ENCODE measurements at places on chromosomes 5 and 9.
A peak's percentile ranks its signal among the peaks of the same experiment; 100 is the strongest.

- DNase-seq, result peak; percentile 50
These were observed 28.8 kb upstream of the MGAT1 start for GRCh38 chr5:180831139-180832093.

- no peak for DNase-seq
These were observed 169.5 kb upstream of the POC5 start for GRCh38 chr5:75886706-75887105.

DNA sequence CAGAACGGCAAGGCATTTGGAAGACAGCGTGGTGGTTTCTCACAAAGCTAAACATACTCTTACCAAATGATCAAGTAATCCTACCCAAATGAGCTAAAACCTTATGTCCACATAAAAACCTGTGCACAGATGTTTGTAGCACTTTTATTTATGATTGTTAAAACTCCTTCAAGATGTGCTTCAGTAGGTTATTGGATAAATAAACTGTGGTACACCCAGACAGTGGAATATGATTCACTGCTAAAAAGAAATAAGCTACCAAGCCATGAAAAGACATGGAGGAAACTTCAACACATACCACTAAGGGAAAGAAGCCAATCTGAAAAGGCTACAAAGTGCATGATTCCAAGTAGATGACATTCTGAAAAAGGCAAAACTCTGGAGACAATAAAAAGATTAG, 94.2 kb downstream of the FOXD1 start:
- no peak for DNase-seq

GRCh38 chr5:142626786-142627185, 59.1 kb downstream of the FGF1 start:
- DNase-seq, result no peak

GRCh38 chr5:178416919-178417318, 173.3 kb downstream of the COL23A1 start:
- DNase-seq, result no peak

GRCh38 chr9:82763656-82764055, 299.3 kb downstream of the RASEF start:
- no peak for DNase-seq

DNA sequence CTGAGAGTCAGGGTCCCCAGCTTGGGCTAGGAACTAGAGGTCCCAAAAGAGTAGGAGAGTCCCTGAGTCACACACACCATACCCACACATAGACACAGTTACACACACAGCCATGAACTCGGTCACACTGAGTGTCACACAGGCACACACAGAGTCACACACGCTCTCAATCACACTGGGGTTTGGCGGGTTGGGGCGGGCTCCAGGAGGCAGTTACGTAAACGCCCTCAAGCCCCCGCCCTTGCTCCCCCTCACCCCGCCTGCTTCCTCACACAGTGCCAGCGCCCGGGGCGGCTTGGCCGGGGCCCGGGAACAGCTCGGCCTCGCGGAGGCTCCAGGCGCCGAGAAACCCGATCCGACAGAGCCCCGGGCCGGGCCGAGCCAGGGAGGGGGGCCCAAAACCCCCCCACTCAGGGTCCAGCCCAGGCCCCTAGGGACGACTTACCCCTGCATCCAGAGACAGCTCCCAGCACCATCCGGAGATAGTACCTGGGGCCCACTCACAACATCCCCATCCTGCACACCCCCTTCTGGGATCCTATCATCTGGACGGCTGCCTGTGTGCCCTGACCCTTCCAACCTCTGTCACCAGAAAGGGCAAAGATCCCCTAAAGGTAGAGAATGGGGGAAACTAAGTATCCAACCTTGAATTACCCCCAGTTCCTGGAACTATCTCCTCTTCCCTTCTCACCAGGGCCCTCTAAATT, 3.5 kb upstream of the CNTFR start:
- no peak for DNase-seq

DNA sequence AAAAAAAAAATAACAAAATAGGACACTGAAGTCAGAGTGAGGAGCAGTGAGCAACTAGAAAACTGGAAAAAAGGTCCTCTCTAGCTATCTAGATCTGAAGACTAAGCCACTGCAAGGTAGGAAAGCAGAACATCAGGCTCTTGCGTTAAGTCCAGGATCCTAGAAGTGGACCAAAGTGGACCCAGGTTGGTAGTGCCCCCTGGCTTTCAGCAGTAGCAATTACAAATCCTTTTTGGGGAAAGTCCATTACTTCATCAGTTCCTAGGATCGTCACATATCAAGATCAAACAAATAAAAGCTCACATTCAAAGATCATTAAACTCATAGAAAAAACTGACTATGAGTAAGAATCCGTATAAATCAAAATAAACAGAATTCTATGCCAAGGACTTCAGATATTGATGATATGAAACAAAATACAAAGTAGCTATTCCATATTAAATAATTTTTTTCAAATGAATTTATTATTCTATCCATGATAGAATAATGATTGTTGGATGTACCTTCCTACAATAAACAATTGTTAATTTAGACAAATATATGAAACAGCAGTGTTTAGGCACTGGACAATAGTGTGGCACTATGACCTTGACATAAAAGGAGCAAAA, 6.5 kb upstream of the RICTOR start:
- DNase-seq, result no peak

- DNase-seq, result no peak
These were observed 64.6 kb downstream of the RGS3 start for GRCh38 chr9:113528088-113528487.

DNA sequence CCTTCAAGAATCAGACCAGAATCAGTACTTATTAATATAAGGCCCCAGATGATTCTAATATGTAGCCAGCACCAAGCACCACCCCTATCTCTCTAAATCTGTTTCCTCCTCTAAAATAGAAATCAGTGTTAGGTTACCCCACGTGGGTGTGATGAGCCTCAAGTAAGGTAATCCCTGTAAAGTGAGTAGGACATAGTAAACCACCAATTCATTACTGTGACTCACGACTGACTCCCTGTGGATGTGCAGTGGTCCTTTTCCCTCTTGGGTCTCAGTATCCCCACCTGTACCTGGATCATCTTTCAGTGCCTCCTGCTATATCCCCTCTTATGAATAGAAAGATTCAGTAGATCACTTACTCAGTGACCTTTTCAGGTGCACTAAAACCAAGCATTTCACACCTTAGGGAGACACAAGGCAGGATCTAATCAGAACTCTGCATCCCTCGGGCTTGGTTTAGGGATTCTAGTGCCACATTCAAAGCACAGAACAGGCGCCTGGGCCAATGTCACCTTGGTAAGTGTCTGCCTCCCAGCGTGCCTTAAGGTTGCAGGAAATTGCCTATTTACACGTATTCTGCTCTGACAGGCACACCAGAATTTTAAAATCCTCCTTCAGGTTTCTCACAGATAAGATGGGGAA, 12.2 kb upstream of the ALDH1B1 start:
- DNase-seq, result no peak

- no peak for DNase-seq
These were observed 21.4 kb downstream of the PIP5K1B start for GRCh38 chr9:68726489-68726888.

DNA sequence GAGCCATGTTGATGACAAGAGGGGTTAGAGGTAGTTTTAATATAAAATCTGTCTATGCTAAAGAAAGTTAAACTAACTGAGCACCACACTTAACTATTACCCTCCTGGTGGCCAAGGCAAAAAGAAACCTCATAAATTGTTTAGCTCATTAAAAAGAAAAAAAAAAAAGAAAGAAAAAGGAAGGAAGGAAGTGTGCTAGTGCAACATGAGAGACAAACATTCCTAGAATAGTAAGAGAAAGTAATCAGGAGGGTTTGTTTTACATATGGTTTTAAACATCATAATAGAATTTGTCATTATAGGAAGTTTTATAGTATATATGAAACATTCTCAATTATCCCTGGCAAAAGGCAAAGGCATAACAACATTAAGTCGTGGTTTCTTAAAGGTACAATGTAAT, 152.3 kb downstream of the SNX18 start:
- DNase-seq, result no peak

All from effector CD8-positive, alpha-beta T cell (primary cell).